ENCODE measurements at places on chromosomes 1 and 21.

- DNase-seq, result no peak
These were observed 136.2 kb upstream of the TIAM1 start for GRCh38 chr21:31480228-31480627.

DNA sequence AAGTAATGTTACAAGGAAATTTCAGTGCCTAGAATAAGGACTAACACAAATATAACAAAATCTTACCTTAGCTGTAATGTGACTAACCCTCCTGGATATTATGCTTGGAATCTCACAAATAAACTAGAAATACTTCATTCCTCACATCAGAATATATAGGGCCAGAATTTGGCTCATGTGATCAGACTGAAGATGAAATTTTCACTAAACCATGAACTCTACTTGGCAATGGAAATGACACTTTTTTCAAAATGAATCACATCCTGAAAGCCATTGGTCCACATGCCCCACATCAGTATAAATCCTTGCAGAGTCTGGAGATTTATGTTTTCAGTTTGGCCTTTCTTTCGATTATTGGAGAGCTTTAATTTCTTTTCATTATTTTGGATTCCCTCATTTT, 227.8 kb downstream of the NRIP1 start:
- no peak for DNase-seq

DNA sequence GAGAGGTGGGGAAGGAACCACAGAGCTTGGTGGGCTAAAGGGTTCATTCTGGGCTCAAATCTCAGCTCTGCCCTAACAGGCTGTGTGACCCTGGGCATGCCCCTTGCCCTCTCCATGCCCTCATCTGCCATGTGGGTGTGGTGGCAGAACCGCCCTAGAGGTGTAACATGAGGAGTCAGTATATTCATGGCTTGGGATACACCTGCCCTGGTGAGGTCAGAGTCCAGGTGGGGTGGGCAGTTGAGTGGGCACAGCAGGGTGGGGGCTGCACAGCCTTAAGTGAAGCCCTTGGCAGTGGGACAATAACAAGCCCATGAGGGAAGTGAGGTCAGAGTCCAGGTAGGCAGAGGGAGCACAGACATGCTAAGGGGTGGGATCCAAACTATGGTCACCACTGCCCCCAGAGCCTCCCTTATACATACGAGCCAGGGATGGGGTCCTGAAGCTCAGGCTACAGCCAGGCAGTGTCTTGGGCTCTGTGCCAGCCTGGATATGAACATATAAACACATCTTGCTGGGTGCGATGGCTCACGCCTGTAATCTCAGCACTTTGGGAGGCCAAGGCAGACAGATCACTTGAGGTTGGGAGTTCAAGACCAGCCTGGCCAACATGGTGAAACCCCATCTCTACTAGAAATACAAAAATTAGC, 59.0 kb upstream of the EFHD2 start:
- DNase-seq, result no peak

DNA sequence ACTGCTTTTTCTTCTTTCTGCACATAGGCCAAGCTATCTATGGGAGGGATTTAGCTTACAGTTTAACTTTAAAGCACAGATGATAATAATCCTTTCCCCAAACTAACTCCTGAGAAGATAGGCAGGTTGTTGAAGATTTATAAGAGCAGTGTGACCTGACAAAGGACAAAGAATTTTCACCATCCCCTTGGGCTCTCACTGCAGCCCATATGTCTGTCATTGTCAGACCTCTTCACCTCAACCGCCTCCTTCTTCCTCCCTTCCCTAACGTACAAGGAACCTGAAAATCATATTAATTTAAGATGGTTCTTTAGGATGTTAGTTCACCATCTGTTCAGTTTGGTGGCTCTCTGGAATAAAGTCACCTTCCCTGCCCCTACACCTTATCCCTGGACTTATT, 5.0 kb downstream of the RNU1-2 start:
- DNase-seq, result no peak

DNA sequence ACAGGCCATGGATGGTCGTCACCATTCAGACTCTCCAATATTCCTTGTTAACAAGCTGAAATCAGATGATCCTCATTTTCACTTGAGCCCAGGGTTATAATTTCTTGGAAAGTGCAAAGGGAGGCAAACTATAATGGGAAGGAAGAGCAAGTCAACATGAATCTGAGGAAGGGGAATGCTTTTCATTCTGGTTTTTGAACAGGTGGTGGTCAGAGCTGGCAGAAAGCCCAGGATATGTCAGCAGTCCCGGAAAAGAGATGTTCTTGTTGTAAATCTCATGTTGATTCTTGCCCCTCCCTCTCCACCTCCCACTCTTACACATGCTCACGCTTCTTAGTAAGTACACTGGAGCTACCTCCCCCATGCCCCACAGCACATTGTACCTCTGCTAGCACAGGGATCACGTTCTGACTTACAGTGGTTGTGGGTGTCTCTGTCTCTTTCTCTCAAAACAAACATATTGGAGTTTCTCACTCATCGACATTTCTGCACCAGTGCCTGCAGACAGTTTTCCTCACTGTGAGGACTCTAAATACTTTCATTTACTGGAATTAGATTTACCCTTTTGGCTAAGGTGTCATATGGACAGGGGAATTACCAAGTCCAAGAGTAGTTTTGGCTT, 77.6 kb downstream of the XCL2 start:
- DNase-seq, result no peak
